AG04449 (cell line): ENCODE measurements at places on chromosomes 3 and 15.

- no peak for DNase-seq
Observed at GRCh38 chr15:75902129-75902557, 1.5 kb upstream of the FBXO22 start.

- DNase-seq, result no peak
Observed at GRCh38 chr3:78894787-78895186, 873.0 kb downstream of the ROBO1 start.

DNA sequence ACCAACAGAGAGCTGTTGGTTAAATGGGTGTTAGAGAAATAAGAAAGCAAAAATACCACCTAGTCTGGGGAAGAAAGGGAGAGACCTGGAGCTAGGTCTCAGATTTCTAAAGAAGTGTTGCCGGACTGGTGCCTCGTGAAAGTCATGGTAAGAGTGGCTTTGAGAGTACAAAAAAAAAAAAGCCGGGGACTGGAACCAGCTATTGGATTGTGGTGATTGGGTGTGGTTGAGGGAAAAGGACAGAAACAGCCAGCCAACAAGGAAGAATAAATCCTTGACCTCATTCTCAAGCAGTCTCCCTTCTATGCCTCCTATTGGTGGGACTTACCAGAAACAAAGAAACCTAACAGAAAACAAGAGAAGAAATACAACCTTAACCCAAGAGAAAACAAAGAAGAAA is 346.4 kb upstream of the KCNMB2 start:
- no peak for DNase-seq

DNA sequence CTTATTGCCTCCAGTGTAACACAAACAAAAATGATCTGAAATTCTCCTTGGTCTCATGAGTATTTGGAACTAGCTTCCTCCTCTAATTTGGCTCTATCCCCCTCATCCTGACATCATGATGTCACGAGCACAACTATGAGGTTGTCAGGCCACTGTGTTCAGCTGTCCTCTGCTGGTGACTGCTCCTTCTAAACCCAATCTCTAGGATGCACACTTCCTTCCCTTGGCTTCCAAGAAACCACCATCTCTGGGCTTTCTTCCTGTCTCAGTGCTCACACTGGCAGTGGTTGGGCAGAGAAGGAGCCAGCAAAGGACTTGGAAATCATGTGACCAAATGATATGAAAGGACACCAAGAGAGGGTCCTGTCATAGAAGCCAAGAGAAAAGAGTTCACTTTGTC is 30.7 kb upstream of the EIF1B start:
- DNase-seq, result no peak
